ENCODE measurements at places on chromosomes 6 and 20. TPM values are rescaled to one million over a fixed set of nuclear protein-coding genes. Genes with fewer than 3 reads are reported as not detected.

Gene GSTA2
- total RNA-seq = not detected

Gene PPP1R14C
- 0.38 TPM for total RNA-seq

Gene ARFGEF3
- total RNA-seq = 0.56 TPM

Gene EFCAB8
- under 0.01 TPM for total RNA-seq

Gene WFDC10B
- total RNA-seq = not detected

Gene PRELID3B
- 91.3 TPM for total RNA-seq

Gene CDKAL1
- 16.6 TPM for total RNA-seq

Gene EIF6
- total RNA-seq = 187 TPM

Gene MBOAT1
- total RNA-seq = 6.3 TPM

Gene CTSZ
- total RNA-seq = 156 TPM

Gene CABLES2
- 0.28 TPM for total RNA-seq

Gene PLCB1
- total RNA-seq = 23.4 TPM

Gene MLN
- total RNA-seq = not detected

Gene TRIM15
- not detected for total RNA-seq

Gene ELOVL2
- 0.38 TPM for total RNA-seq

Gene ZNF334
- 2.5 TPM for total RNA-seq

Gene LSM14B
- total RNA-seq = 45.1 TPM

Gene EPPIN
- not detected for total RNA-seq

Gene CDH4
- 0.28 TPM for total RNA-seq

Gene PRPH2
- total RNA-seq = 0.58 TPM

Gene HLA-G
- total RNA-seq = not detected

Gene BFSP1
- 2.8 TPM for total RNA-seq

Gene EDN1
- 87.4 TPM for total RNA-seq

Gene C6orf15
- not detected for total RNA-seq

Gene BTN3A1
- total RNA-seq = 32.6 TPM

Gene ZNF165
- 0.38 TPM for total RNA-seq

Gene COL11A2
- total RNA-seq = 0.56 TPM

Gene EGFL8
- 1.4 TPM for total RNA-seq

Gene PRDM1
- 0.58 TPM for total RNA-seq

Gene FAM217A
- not detected for total RNA-seq

Gene MAP7
- 1.4 TPM for total RNA-seq

Gene CTAGE9
- not detected for total RNA-seq

Gene PRSS16
- total RNA-seq = 0.19 TPM

Gene ZSCAN9
- total RNA-seq = 9.8 TPM

Gene STAU1
- 32.4 TPM for total RNA-seq

Gene WFDC12
- total RNA-seq = 0.28 TPM

Gene KHDC1L
- not detected for total RNA-seq

Gene KIF13A
- 56.2 TPM for total RNA-seq

Gene DEFB132
- total RNA-seq = not detected

Gene FOXF2
- 0.28 TPM for total RNA-seq

Gene VIP
- total RNA-seq = not detected

Gene FAM83B
- 0.28 TPM for total RNA-seq

Gene NKX2-4
- not detected for total RNA-seq

Gene MUC21
- total RNA-seq = not detected

Gene GTSF1L
- total RNA-seq = not detected

Gene WFDC2
- not detected for total RNA-seq

Gene TFAP2D
- not detected for total RNA-seq

Gene MYT1
- total RNA-seq = not detected

Gene MLIP
- total RNA-seq = not detected

All from regular cardiac myocyte (primary cell).